ENCODE measurements at places on chromosomes 3 and 15.

- no peak for DNase-seq
These were observed 230.3 kb downstream of the SCAPER start for GRCh38 chr15:76674883-76675282.

- peak; percentile 30 for DNase-seq
These were observed 3.1 kb downstream of the GP5 start for GRCh38 chr3:194395778-194396538.

- DNase-seq: no peak
These were observed 1137.0 kb downstream of the ROBO2 start for GRCh38 chr3:78176869-78177268.

DNA sequence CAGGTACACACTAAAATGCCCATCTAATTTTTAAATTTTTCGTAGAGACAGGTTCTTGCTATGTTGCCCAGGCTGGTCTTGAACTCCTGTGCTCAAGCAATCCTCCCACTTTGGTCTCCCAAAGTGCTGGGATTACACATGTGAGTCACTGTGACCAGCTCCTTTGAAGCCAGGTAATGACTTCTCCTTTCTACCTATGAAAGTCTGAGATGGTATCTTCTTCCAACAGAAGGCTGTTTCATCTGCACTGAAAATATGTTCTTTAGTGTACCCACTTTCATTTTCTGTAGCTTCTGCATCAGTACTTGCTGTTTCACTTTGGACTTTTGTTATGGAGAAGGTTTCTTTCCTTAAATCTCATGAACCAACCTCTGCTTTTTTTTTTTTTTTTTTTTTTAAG, 8.8 kb downstream of the OIP5 start:
- no peak for DNase-seq

DNA sequence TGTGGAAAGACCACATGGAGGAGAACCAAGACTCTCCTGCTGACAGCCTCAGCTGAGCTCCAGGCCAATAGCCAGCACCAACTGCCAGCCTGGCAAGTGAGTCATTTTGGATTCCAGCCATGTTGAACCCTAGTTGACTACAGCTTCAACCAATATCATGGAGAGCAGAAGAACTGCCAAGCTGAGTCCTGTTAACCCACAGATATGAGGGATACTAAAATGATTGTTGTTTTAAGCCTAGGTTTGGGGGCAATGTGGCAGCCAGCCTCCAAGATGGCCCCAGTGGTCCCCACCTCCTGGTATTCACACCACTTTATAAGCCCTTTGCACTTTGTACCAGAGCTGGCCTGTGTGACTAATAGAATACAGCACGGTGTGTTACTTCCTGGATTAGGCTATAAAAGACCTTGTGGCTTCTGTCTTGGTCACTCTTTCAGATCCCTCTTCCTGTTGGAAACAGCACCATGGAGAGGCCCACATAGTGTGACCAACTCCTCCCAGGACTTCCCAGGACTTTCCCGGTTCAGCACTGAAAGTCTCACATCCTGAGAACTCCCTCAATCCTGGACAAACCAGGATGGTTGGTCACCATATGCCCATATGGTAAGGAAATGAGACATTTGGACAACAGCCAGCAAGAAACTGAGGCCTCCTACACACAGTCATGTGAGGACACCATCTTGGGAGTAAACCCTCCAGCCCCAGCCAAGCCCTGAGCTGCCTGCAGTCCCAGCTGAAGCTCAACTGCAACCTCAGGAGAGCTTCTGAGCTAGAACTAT, 32.4 kb upstream of the CDV3 start:
- DNase-seq: no peak

GRCh38 chr3:78494851-78495250, 1272.9 kb downstream of the ROBO1 start:
- no peak for DNase-seq
